ENCODE measurements at places on chromosomes 3 and 15. TPM values are rescaled to one million over a fixed set of nuclear protein-coding genes. Genes with fewer than 3 reads are reported as not detected.

DNA sequence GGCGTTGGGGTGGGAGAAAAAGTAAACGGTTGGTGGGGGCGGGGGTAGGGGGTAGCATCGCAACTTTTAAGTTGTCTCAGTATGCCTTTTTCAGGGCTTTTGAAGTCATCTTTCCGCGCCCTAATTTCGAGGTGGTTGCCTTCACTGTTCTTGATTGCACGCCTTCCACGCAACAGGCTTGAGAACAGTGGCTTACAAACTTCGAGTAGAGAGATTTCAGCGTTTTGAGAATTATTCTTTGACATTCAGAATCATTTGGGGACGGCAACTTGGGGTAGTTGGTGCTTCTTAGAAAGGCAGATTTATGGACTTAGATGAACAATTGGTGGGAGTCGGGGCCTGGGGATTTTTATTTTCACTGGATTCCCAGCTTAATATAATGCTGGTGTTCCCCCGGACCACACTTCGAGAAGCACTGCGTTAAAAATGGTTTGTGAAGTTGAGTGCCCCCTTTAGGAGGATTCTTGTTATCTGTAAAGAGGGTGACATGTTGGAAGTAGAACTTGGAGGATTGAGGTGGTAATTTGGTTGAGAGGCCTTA, 880 bp downstream of the PPP4R2 start:
- no peak for DNase-seq

DNA sequence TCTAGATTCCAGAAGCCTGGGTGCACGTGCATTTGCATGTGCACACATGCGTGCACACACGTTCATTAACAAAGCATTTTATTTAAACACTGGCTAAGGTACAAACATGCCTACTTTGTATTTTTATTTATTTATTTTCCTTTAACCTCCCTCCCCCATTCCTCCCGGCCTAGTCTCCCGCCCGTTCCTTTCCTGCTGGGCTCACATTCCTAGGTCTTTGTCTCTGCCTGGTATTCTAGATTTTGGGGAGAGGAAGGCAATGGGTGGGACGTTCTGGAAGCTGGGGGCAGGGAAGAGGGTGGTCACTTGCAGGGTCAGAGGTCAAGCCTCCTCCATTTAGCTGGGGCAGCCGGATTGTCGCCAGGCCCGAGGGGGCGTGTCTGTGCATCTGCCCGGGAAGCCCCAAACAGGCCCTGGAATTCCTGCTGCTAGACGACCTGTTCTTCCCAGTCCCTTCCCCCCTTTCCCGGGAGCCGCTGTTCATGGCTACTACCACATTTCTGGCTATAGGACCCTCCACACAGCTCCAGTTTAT, 51.8 kb downstream of the TRIM71 start:
- no peak for DNase-seq

DNA sequence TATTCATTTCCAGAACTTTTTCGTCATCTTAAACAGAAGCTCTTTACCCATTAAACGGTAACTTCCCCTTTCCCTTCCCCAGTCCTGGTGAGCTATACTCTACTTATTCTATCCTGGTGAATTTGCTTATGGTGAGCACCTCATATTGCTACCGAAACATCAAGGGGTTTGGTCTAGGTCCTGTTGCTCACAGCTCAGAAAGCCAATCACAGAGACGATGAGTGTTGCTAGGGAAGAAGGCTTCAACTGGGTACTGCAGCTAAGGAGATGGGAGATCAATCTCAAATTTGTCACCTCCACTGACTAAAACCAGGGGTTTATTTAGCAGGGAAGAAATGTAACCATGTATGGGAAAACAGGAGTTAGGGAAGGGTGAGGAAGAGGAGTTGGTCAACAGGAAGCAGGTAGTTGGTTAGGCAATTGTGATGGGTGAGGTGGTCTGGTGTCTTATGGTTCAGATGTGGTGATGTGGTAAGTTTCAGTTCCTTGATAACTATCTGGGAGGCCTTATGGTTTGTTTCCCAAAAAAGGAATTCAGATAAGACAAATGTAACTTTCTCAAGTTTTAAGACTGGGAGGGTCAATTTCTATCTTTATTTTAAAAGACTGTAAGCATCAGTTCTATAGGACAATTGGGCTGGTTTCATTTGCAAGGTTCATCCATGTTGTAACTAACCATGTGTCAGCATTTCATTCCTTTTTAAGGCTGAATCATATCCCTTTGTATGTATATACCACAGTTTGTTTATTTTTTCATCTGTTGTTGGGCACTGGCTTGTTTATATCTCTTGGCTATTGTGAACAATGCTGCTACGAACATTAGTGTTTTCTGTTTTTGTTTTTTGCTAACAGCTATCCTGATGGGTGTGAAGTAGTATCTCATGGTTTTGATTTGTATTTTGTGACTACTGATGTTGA, 24.3 kb downstream of the ARHGAP11B start:
- DNase-seq: no peak

The PRR20G gene
- total RNA-seq: not detected

The CAMKV gene
- 2.0 TPM for total RNA-seq

DNA sequence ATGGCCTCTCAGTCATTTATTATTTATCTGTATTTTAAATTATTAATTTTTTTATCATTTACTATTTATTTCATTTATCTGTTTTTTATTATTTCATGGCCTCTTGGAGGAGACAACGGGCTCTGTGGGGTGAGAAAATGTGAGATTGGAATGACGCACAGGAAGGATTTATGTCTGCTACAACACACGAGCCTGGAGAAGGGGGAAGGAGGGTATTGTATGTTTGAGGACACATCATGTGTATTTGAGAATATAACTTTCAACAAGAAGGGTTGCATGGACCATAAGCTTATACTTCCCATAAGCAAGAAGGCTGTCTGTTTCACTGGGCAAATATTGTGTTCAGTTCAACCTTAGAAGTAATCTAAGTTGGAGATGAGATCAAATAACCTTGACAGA, 31.7 kb downstream of the LSM3 start:
- DNase-seq: no peak

DNA sequence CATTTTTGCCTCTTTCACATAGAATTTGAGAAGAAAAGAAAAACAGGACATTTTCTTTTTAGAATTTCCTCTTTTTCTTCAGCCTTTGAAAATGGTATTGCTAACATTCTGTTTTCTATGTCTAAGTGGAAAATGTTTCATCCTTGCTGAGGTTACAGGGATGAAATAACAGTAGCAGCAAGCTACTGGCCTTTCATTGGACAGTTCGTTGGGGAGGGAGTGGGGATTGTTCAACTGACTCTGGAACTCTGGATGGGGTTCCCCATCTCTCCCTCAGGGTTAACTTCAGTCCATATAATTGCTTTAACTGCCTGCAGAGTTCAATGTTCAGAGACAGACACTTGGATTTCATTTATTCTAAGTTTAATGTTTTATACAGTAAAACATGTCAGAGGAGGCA, 346.0 kb downstream of the NLGN1 start:
- DNase-seq: no peak

DNA sequence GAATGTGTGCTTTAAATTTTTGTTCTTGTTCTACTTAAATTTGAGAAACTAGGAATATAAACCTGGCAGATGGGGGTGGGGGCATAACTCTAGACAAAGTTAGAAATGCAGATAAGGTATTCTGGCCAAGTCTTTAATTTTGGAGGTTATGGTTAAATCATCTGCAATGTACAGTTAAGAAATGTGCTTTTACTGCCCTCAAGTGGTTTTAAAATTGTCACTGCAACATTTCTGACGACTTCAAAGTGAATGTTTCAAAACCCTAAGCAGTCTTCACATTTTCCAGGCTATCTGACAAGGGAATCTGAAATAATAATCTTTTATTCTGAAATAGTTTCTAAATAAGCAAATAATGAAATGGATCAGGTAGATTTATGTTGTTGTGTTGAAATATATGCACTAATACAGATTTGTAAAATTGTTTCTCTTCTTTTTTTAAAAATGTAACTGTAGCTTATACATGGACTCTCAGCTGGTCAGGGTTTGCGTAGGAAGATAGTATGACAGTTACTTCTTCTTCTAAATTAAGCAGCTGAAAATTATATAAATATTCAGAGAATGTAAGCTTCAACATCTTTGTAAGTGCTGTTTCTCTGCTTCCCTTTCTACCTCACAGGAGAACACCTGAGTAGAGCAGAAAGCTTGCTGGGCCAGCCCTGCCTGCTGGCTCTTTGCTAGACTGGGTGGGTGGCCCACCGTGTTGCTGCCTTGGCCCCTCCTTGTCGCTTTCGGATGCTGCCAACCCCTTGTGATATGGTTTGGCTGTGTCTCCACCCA, 45.0 kb downstream of the SUCNR1 start:
- DNase-seq: no peak

The DUOXA1 gene
- total RNA-seq: 87.9 TPM

DNA sequence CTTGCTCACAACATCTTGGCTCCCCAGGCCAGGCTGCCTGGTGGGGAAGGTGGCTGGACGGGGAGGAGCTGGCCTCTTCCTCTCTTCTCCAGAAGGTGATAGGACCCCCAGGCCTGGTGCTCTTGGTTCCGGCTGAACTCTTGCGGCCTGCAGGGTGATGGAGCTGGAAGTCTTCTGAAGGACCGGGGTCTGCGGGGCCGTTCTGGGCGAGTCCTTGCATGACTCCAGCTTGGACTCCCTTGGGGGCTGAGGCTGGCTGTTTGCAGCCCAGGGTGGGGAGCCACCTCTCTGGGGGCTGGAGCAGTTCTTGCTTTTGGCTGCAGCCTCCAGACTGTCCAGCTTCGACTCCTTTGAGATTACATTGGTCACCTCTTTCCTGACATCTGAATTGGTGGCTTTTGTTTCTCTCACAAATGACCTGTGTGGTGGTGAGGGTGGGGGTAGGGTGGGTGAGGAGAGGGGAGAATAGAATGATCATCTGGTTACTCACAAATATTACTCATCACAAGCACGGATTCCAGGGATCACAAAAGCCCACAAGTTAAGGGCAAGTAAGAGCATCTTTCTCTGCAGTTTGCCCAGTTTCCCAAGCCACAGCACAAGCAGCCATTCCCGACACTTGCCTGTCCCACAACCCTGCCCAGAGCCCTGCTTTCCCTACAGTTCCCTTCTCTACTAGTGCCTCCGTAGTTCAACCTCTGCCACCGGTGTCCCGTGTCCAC, 149.1 kb upstream of the HACD2 start:
- no peak for DNase-seq

The RLBP1 gene
- total RNA-seq: not detected

GRCh38 chr3:42179110-42179725, 86.8 kb downstream of the CCK start:
- no peak for DNase-seq

The PROK2 gene
- total RNA-seq: not detected

GRCh38 chr3:171465763-171466162, 5.6 kb upstream of the TNIK start:
- DNase-seq: no peak

DNA sequence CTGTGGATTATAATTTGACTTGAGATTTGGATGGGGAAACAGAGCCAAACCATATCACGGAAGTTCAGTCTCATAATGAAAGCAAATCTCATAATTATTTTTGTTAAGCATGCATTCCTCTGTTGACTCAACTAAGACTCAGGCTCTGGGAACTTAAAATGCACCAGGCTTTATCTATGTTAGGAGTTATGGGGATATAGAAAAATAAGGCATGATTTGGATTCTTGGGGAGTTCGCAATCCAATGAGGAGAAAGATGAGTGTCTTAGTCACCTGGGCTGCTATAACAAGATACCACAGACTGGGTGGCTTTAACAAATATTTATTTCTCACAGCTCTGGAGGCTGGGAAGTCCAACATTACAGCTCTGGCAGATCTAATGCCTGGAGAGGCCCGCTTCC, 89.4 kb upstream of the TJP1 start:
- no peak for DNase-seq

The LRRIQ4 gene
- not detected for total RNA-seq

DNA sequence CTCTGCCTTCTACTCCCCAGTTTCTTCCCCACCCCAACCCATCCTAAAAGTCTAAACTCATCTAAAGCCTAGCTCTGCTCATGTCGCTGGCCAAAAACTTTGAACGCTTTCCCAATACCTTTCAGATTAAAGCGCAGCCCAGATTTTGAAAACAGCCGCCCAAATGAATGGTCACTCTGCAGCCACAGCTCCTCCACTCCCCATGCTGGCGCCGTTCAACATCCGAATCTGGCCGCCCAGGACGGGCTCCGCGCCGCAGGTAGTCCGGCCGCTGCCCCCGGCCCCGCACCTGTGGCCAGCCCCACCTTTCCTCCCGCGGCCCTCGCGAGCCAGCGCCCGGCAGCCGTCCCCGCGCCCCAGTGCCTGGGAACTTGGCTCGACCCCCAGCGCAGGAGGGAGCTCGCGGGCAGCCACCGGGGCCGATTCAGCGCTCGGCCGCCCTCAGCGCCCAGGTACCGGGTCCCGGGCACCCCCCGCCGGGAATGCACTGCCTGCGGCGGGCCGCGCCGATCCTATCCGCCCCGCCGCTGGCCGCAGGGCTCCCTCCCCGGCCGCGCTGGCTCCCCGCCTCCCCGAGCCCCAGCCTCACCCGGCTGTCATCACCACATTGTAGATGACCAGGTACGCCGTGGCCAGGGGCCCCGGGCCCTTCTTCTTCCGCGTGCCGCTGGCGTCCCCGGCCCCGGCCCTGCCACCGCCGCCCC, 417 bp downstream of the HACD2 start:
- DNase-seq: peak; percentile 72

The TRIM42 gene
- not detected for total RNA-seq

The AGBL1 gene
- 0.56 TPM for total RNA-seq

The ERC2 gene
- total RNA-seq: not detected

GRCh38 chr3:133393691-133394474, 6.0 kb upstream of the BFSP2 start:
- DNase-seq: no peak

The PP2D1 gene
- total RNA-seq: not detected

The MGLL gene
- total RNA-seq: 54.3 TPM

The SCG3 gene
- not detected for total RNA-seq

GRCh38 chr3:21520106-21520963, 230.7 kb downstream of the ZNF385D start:
- DNase-seq: no peak

The CDHR4 gene
- total RNA-seq: 0.89 TPM

- DNase-seq: no peak
These were observed 19.4 kb upstream of the SLC41A3 start for GRCh38 chr3:126103121-126104027.

GRCh38 chr15:31330836-31331235, 4.2 kb downstream of the KLF13 start:
- no peak for DNase-seq

GRCh38 chr3:14222457-14222856, 43.8 kb downstream of the LSM3 start:
- no peak for DNase-seq

GRCh38 chr3:48711727-48712126, 5.3 kb downstream of the IP6K2 start:
- DNase-seq: no peak
